Hepatocyte (in vitro differentiated cells): ENCODE measurements at places on chromosomes 4 and X.

DNA sequence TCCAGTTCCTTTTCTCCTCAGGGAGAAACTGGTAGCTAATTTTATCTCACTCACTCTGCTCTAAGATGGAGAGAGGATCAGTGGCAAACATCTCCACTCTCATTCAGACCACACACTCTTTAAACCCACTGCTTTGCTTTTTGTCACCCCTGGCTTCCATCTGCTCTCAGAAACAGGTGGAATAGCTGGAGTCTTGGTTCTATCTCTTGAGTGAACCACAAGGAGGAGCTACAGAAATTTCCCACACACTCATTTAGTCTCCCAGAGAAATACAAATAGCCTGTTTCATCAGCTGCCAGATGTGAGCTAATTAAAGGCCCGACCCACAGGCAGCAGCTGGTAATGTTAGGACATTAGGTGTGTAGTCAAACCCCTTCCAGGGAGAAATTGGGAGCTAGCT lies 96.6 kb downstream of the STPG2 start:
- no peak for DNase-seq

DNA sequence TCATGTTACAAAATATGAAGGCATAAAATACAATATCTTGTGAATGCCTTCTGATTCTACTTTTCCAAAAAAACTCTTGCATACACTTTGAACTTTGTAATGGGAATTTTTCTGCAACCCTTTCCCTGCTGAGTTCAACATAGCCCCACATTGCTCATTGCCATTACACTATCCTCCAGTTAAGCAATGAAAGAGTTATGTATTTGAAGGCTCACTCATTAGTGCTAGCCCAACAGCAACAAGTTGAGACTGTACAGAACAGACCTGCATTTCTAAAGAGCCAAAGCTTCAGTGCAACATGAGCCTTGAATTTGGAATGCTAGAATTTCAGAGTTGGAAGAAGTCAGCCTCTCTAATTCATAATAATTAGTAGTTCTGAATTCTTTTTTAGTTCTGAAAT lies 44.4 kb upstream of the STAG2 start:
- DNase-seq: no peak

DNA sequence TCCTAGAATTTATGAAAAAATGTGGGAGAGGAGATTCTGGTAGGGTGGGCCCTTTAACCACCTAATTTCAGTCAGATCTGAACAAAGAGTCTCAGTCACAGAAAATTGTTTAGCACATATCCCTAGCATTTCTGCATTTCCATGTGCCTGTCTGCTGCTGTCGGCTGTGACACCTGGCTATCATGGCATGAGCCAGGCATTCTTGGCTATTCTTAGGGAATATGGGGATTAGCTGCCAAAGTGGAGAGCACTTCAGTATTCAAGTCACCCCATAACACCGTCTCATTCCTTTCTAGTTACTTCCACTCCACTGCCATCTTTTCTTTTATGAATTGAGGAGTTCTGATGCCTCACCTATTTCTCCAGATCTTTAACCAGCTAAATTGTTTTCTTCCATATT lies 211.5 kb downstream of the FRAS1 start:
- DNase-seq: no peak

GRCh38 chrX:155877288-155877687 lies 3.9 kb upstream of the VAMP7 start:
- no peak for DNase-seq

DNA sequence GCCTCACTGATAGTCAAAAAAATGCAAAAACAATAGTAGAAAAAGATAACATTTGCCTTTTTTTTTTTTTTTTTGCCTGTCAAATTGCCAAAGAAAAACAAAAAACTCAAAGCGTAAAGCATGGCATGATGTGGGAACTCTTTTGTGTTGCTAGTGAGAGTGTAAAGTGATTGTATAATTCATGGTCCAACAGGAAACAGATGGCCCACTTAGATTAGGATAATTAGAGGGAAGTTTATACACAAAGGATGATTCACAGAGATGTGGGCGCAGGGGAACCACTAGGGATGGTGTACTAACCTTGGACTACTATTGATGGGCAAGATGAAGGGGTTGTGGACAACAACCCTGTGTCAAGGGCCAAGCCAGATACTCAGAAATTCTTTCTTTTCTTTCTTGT lies 16.4 kb downstream of the MCUB start:
- no peak for DNase-seq

GRCh38 chr4:1532549-1533395 lies 126.5 kb upstream of the NKX1-1 start:
- no peak for DNase-seq

GRCh38 chr4:2915789-2916188 lies 47.4 kb downstream of the NOP14 start:
- DNase-seq: no peak

GRCh38 chr4:2259036-2259540 lies 2.8 kb downstream of the MXD4 start:
- DNase-seq: no peak

GRCh38 chr4:99564921-99565320 lies 1.1 kb upstream of the TRMT10A start:
- no peak for DNase-seq

GRCh38 chrX:42803320-42803719 lies 25.4 kb upstream of the PPP1R2C start:
- no peak for DNase-seq

- DNase-seq: no peak
Measured at GRCh38 chr4:127641524-127641923, 8.8 kb downstream of the INTU start.

DNA sequence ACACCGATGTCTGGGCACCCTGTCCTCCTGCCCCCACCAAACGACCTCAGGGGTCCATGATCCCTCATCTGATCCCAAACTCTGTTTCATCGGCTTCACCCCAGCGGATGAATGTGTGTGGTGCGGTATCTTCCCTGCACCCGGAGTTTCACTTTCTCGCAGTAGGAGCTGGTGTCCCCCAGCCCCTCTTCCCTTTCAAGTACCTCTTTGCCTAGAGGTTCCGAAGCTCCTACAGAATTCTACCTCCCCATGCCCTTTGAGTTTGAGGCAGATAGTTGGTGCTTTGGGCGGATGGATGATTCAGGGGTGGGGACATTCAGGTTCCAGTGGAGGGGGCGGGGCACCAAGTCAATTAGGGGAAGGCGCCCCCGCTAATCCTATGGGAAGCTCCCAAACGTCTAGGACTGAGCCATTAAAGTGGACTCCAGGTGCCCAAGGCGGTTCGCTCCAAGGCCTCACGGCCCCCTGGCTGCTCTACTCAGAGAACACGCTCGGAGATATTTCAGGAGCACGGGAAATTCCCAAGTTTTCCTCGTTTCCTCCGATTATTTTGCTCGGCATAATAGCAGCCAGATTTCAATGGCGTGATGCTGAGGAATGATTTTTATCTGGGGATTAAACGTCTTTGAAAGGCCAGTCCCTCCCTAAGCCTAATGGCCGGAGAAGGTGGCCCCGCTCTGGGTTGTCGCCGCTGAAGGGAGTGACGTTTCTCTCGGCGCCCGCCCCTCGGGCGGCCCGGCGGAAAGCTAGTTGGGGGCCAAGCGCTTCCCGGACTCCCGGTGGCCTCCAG lies 1.3 kb downstream of the MSX1 start:
- DNase-seq: peak; percentile 53

DNA sequence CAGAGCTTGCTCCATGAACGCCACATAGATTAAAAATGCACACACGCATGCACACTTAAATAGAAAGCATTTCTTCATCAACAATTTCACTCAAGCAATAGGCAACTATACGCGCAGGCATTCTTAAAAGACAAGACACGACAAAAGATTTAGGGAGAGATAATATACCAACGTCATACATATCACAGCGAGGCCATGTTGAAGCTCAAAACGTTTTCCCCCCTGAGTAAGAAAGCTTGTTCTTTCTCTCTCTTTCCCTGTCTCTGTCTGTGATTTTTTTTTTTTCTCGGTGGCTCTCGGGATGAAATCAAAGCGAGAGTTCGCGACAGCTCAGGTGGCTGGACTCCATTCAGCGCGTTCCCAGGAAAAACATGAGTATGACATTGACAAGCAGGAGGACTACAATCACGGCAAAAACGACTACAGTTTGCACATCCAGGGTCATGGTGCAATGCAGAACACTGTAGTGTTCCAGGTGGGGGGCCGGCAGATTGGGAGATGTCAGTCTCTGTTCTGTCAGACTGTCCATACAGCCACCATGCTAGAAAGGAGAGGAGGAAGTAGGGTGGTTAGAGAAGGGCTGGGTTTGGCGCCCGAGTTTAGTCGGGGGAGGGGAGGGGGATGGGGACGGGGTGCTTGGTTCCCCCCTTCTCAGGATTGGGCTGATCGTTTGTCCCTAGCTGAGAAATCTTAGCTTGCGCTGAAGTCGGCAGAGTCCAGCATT lies 30.7 kb downstream of the ARHGEF9 start:
- peak; percentile 7 for DNase-seq

DNA sequence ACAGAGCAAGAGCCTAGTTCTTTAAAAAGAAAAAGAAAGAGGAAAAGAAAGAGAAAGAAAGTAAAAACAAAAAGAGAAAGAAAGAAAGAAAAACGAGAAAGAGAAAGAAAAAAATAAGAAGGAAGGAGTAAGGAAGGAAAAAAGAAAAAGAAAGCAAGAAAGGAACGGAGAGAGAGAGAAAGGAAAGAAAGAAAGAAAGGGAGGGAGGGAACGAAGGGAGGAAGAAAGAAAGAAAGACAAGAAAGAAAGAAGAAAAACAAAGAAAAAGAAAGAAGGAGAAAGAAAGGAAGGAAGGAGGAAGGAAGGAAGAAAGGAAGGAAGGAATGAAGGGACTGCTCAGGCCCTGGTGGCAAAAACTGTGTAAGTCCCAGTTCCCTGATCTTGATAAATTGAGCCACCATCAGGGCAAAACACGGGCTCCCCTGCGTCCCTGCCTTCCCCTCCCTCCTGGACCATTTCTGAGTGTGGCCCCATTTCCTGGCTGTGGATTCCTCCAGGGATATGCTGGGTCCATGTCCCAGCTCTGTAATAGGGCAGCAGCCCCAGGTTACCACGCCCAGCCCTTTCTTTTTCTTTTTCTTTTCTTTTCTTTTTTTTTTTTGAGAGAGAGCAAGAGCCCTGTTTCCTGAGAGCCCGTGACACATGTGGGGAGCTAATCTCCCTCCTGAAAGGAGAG lies 44.8 kb downstream of the SHOX start:
- no peak for DNase-seq

DNA sequence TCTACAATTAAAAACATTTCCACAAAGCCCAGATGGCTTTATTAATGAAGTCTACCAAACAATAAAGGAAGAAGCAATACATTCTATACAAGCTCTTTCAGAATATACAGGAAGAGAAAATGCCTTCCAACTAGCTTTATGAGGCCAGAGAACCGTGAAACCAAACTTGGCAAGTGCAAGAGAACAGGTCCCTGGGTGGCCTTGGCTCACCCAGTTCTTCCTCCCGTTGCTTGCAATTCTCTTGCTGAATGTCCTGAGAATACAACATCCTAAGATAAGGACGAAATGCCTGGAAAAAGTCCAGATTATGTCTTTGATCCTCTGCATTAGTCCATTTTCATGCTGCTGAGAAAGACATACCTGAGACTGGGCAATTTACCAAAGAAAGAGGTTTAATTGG lies 204.9 kb downstream of the MAD2L1 start:
- peak; percentile 5 for DNase-seq

- peak; percentile 43 for DNase-seq
Measured at GRCh38 chr4:125750828-125751466, 436.2 kb downstream of the FAT4 start.

DNA sequence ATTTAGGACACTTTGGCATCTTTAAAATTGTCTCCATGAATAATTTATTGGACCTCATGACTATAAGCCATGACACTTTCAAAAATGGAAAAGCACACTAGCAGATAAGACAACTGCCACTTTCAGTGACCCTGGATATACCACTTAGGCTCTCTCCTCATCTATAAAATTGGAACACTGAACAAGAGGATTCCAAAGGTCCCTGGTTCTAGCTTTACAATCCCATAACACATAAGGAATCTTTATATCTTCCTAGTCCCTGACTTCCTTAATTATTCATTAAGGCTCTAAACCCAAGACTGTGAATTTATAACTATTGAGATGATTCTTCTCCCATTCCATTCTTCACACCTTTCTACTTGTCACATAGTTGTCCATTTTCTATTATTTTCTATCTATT lies 190.2 kb downstream of the SCFD2 start:
- no peak for DNase-seq

DNA sequence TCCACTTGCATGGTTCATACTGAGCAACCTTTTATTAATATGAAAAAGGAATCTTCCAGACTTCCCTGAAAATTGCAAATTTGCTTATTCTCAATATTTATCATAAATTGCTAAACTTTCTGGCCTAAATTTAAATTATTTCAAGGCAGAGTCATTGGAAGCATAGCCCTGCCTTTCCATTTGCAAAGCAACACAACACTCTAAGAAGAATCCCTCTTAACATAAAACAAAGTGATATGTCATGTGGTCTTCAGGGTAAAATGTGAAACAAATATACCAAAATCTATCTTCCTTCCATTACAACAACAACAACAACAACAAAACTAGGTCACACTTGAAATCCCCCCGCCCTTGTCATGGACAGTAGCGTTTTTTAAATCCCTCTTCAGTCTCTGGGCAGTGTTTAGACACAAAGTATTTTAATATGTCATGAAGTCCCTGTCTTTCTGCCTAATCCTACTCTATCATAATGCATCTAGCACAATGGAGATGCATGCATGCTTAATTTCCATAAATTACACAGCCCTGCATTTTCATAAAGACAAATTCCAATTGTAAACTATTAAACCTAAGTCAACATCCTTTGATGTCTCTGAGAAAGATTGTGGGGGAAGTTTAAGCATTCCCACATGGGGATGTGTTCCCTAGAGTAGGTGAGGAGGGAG lies 668.9 kb upstream of the LCORL start:
- DNase-seq: no peak

DNA sequence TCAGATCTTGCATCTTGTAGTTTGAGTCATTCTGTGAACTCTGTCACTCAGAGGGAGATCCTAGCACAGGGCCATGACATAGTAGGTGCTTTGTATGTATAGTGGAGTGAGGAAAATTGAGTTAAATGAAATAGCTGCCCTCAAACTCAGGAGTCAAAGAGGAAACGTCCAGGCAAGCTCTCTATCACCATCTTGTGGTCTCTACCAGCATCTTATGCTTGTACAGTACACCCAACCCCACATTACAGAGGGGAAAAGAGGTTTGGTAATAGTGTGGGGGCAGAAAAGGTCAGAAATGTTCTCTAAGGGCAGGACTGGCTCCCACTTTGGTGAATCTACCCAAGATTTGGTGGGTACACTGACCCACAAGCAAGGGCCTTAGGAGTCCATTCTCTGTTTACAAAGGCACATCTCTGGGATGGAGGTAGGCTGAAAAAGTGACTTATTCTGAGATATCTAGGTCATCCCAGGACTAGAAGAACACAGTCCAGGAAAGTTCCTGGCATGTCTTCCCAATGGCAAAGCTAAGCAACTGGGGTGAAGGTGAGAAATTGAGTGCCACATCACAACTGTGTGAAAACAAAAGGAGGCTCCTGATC lies 131.8 kb downstream of the OR13H1 start:
- peak; percentile 19 for DNase-seq

- DNase-seq: no peak
Measured at GRCh38 chr4:48388525-48389154, 47.3 kb downstream of the SLAIN2 start.

DNA sequence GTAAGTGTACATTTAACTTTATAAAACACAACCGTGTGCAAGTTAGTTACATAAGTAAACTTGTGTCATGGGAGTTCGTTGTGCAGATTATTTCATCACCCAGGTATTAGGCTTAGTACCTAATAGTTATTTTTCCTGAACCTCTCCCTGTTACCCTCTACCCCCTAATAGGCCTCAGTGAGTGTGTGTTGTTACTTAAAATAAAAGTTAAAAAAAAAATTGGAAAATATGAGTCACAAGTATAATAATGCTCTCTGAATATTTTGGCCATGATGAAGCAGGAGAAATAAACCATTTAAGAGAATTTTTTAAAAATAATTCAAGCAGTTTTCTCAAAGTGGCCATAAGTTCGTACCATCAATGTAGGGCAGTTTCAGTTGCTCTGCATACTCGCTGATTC lies 105.1 kb upstream of the GRID2 start:
- DNase-seq: no peak
